CD4-positive, alpha-beta memory T cell (primary cell): ENCODE measurements at places on chromosomes 1 and 21. TPM values are rescaled to one million over a fixed set of nuclear protein-coding genes. Genes with fewer than 3 reads are reported as not detected.

Gene TMEM81
- total RNA-seq = 8.8 TPM

GRCh38 chr1:119667173-119667572 lies 19.1 kb upstream of the ZNF697 start:
- no peak for DNase-seq

Gene HES2
- total RNA-seq = not detected

GRCh38 chr1:87084244-87084836 lies 169.9 kb downstream of the HS2ST1 start:
- peak; percentile 45 for DNase-seq

Gene PLA2G2A
- not detected for total RNA-seq

- no peak for DNase-seq
Measured at GRCh38 chr21:38652396-38652795, 153.3 kb upstream of the ETS2 start.

Gene NVL
- 38.9 TPM for total RNA-seq

GRCh38 chr1:221704306-221704705 lies 37.6 kb downstream of the DUSP10 start:
- no peak for DNase-seq

DNA sequence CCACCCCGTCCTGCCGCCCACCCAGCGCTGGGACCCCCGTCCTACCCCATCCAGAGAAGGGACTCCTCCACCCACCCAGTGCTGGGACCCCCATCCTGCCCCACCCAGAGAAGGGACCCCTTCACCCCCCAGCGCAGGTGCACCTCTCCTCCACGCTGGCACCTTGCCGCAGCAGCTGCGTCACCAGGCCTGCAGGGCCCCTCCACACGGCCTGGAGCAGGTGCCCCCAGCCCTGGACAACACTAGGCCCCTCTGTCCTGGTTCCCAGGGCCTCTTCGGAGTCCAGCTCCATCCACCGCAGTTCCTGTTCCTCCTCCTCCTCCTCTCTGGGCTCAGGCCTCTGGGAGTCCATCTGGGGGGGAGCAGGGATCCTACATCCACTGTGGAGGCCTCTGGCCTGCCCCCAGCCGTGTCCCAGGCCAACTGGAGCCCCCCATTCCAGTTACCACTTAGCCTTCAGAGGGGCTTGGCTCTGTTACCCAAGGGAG lies 378 bp downstream of the ANKRD65 start:
- DNase-seq = no peak

Gene SPOCD1
- total RNA-seq = 0.61 TPM

DNA sequence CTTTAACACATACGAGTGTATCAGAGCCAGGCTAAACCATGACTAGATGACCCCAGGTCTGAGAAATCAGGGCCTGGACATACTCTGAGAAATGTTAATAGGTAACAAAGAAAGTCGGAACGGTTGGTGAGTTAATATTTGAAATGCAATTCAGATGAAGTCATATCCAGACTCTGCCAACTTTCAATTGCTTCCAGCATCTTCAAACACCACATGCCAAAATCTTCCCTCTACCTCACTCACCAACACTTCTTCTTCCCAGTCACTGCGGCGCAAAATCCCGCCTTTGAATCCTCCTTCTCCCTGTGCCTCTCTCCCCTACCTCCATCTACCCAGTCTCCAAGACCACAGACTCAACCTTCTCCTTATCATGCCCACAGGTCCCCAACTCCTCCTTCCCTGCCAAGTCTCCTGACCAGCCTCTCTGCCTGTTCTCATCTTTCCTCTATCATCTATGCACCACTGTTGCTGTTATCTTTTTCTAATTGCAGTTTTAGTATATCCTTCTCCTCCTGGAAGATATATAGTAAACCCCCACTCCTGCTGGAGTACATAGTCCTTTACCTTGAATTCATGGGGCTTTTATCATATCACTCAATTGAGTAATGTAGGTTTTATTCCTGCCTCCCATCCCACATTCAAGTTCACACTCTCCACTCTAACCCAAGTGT lies 41.3 kb downstream of the ZBTB18 start:
- no peak for DNase-seq

DNA sequence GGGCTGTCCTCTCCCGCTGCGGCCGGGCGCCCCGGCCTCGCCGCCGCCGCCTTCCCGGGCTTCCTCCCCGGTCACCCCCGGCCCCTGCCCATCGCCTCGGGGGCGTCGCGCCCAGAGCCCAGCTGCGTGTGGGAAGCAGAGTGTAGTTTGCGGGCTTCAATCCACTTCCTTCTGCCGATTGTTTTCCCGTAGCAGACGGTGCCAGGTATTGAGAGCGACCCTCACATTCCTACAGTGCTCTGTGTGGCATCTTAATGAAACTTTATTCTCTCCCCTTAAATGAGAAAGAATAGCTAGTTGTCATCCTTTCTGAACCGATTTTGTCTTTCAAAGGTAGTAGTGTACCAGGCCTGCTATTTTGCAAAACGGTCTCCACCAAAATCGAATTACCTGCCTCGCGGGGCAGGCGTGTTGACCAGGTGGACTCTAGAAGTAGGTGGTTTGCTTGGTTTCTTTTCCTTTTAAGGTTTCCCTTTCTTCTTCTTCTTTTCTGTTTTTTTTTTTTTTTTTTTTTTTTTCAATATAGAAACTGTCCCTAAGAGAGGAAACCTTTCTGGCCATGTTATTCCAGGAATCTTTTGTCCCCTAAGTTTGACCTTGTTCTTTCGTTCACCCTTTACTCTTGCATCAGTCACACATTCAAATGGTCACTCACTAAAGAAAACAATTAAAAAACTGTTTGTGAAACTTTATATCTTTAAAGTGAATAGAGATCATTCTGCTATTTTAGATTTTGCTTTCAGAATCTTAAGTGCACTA lies 881 bp downstream of the USP25 start:
- no peak for DNase-seq

GRCh38 chr1:7407980-7408770 lies 362.9 kb upstream of the VAMP3 start:
- no peak for DNase-seq

DNA sequence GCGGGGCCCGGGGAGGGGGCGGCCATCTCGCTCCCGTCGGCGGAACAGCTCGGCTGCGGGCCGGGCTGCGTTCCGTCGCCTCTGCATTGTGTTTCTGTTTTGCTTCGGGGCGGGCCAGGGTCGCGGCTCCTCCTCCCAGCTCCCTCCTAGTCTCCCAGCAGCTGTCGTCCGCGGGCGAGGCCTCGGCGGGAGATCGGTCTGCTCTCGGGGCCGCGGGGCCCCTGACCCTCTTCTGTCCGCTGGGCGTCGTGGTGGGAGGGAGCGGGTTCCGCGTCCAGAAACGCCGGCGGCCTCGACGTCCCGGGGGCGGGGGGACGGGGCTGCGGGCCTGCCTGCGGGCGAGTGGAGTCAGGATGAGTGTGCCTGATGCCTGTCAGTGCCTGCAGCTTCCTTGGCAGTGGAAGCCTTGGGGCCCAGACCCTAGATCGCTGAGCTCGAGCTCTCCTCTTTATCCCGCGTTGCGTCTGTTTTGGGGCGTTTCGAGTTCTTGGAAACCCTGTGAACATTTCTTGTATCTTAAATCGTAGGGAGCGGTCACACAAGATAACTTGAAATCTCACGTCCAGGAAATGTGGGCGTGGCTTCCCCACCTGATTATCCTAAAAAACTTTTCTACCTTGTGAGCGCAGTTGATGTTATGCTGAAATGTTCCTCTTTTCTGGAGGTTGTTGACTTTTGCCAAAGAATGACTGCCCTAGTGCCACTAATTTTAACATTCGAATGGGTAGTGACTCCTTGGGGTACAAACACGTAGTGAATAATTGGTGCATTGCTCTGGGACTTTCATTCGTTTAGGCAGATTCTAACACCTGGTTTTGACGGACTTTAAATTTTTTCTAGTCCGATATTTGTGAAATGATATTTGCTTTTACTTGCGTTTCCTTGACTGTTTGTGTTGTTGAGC lies 676 bp downstream of the MORC3 start:
- peak; percentile 39 for DNase-seq

Gene IL22RA1
- not detected for total RNA-seq

Gene SMG7
- total RNA-seq = 66.1 TPM
